Ovary (tissue), 10 donors: ENCODE measurements at places on chromosomes 5 and 9. TPM values are rescaled to one million over a fixed set of nuclear protein-coding genes. Genes with fewer than 3 reads are reported as not detected.

- no peak for DNase-seq
These were observed 99.4 kb downstream of the MTREX start for GRCh38 chr5:55407059-55407684.

DNA sequence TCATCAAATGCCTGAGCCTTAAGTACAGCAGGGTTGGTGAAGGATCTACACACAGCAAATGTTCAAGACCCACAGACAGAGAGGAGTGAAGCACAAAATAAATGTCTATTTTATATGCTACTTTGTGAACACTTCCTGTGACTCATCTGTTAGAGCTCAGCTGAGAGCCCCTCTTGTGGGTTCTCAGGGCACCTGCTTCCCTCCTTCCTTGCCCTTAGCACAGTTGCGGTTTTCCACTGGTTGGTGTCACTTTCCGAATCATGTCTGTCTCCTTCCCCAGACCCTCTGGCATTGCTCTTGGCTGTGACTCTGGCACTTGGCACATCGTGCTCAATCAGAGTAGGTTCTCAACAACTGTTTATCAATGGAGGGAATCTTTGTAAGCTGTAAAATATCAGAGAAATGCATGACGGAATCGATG, 128.5 kb upstream of the STC2 start:
- no peak for DNase-seq

- no peak for DNase-seq
These were observed 75.8 kb upstream of the SARDH start for GRCh38 chr9:133813749-133814585.

- DNase-seq: no peak
These were observed 250.5 kb upstream of the TUT7 start for GRCh38 chr9:86604741-86605140.

DNA sequence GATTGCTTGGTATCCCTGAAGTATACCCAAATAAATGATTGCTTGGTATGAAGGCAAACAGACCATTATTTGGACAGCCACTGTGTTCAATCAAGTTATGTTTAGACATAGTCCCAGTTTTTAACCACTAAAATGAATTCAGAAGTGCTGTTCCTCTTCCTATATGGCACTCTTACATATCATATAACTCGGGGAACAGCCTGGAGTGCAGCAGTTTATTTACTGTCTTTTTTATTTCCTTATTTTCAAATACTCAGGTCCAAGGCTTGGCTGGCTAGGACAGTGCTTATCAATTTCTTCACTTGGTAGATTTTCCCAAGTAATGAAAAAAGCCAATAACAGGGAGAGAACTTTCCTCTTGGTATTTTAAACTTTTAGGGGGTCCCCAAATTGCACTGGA, 58.6 kb upstream of the CCDC112 start:
- DNase-seq: no peak

DNA sequence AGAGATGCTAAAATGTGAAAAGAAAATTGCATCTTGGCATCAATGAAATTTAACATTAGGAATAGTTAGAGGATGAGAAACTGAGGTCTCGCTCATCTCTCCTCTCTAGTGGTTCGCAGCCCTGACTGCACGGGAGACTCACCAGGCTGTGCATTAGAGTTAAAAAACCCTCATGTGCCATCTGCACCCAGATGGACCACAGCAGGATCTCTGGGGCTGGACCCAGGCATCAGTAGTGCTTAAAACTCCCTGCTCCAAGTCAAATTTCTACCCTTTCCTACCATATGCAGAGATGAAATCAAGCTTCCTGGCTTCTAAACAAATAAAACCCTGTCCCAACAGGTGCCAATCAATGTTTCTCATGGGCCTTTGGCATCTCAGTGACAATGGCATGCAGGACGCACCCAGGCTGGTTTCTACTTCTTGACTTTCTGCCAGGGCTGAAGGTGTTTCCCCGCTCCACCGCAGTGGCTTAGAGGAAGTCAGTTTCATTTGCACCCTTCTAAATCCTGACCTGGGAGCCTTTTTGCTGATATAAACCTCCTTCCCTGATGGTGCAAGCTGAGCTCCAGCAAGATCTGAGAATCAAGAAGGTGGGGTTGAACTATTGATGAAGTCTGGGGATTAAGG, 132.6 kb downstream of the NSG2 start:
- no peak for DNase-seq

- no peak for DNase-seq
These were observed 15.8 kb downstream of the TLN1 start for GRCh38 chr9:35716230-35716629.

GRCh38 chr5:79806741-79807140, 117.1 kb downstream of the CMYA5 start:
- DNase-seq: no peak

The UBE2QL1 gene
- total RNA-seq: 2.4 TPM

The SLC6A19 gene
- not detected for total RNA-seq

The ZBED3 gene
- total RNA-seq: 13.7 TPM
